ENCODE measurements at places on chromosomes 7 and 10.
A peak's percentile ranks its signal among the peaks of the same experiment; 100 is the strongest.

DNA sequence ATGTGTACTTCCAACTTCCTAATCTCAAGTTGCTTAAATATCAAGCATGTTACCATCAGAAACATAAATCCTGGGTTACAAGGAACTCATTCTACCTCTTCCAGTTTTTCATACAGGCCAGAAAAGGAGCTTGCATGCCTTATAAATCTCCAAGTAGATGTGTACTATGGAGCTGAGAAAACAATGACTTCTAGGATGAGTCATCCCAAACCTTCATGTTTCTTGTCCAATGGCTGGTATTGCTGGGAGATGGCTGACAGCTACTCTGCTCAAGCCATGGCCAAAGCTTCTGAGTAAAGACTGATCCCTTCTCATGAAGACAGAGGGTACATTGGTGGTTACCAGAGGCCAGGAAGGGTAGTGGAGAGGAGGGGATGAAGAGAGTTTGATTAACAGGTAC is 8.6 kb downstream of the RAPGEF5 start:
- DNase-seq = no peak

DNA sequence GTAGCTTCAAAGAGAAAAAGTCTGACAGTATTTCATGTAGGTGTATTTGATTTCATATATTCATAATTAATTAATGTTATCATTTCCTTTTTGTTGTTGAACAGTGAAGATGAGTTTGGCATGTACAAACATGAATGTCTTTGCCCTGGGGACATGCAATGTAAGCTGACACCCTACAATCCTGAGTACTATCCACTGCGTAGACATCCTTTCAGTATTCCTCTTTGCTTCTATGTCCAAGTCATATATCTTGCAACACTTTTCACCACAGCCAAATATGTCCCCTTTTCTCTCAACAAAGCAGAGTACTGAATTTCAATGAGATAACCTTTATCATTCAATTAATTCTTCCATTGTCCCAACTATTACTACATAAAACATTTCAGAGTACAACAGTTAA is 93.6 kb downstream of the GPR37 start:
- no peak for DNase-seq

DNA sequence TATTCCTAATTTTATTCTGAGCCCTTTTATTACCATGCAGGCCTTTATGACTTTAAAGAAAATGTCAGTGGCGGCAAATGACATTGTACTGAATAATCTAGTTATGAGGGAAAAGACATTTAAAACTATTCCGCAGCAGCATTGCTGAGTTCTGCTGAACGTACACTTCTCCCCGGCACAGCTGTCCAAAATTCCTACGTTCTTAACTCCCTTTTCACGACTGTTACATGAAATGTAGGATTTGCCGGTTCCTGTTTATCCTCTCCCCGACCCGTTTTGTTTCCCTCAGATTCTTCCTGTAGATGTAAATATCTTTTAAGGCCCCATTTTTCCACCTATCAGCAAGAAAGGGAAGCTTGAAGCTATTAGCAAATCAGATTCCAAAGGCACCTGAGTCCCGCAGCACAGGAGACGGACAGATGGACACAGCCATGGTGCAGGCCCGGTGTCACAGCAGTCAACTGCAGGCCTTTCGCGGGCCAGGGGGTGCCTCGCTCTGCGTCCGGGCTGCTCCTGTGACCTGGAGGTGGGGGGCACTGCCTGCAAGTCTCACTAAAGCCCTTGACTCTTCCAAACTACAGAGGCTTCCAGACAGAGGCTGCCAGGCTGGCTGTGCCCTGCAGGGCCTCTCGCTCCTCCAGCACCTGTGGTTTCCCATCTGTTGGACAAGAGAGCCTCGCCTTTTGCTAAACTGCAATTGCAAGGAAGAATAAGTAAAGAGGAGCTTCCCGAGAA is 485.0 kb upstream of the MGMT start:
- DNase-seq = no peak

DNA sequence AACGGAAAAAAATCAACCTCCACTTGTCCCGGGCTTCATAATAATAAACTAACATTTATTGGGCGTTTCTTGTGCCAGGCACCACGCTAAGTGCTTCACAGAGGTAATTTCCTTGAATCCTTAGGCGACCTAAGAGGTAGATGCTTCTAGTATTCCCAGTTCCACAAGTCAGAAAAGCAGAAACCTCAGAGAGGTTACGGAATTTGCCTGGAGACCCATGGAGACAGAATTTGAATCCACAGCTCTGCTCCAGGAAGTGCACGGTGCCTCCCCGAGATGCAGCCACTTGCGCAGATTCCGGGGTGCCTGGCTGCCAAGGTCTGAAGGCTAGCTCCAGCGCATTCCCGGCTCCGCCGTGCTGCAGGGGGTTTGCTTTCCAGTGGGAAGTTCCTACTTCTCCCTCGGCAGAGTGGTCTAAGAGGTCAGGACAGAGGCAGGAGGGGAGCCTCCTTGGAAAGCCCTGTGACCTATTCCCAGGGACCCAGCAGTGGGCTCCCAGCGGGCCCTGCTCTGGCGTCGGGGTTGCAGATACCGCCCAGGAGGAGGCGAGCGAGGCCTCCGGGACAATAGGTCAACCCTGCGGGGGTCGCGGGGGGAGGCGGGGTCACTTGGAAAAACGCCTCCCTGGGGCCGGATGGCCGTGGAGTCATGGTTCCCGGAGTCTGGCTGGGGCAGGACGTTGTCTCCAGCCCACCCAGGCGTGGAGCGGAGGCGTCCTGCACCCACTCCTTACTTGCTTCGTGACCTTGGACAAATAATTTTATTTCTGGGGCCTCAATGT is 10.1 kb upstream of the NKX2-3 start:
- DNase-seq = peak; percentile 88

- no peak for DNase-seq
Measured at GRCh38 chr10:15387021-15387420, 15.9 kb upstream of the FAM171A1 start.

DNA sequence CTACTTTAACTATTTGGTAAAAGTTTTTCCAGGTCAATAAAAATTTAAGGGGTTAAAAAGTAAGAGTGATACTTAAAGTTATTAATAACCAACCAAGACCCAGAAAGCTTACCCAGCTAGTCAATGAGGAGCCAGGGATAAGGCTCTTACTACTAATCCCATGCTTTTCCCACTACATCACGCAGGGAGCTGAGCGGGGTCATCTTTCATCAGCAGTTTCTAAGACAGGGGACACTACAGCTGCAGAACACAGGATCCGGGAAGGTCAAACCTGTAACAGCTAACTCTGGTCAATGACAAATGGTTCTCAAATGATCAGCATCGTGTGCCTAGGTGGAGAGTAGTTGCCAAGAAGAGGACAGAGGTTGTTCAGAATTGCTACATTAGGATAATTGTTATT is 65.1 kb downstream of the RSU1 start:
- no peak for DNase-seq

DNA sequence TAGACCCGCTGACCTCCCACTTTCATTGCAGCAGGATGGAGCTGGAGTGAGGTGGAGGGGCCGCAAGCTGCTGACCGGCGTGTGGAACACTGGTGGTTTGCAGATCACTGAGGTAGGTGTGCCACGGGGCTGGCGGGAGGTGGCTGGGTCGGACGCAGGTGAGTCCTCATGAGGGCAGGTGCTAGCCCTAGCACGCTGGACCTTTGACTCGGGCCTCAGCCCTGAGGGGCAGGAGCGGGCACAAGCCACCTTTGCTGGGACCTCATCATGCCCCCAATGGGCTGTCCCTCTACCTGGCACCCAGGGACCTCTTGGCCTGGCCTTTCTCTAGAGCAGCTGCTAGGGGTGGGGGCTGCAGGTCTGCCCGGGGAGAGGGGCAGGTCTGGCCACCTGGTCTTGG is 93.3 kb downstream of the ZMIZ1 start:
- no peak for DNase-seq

GRCh38 chr10:35813219-35813618 is 171.1 kb upstream of the FZD8 start:
- no peak for DNase-seq

GRCh38 chr7:22611758-22612079 is 111.7 kb upstream of the STEAP1B start:
- DNase-seq = no peak

DNA sequence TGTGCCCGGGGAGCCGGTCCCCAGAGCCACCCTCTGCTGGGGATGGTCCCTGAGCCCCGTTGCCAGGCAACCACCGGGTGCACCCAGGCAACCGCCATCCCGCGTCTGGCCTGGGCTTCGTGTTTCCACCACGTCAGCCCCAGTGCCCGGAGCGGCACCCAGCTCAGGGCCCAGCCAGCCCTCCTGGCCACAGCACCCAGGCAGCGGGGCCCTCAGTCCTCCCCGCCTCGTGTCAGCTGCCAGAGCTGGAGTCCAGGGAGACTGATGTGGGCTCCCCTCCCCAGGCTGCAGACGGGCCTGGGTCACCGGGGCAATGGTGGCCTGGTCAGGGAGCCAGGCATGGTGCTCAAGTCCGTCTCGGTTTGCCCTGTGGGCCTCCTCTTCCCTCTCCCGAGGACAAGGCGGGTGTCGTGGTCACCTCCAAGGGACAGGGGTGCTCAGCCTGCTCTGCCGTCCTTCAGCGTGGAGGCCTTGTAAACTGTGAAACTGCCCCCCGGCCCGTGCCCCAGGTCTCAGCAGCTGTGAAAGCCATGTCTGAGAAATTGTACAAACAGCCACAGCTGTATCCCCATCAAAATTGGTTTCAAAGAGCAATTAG is 72.5 kb downstream of the MICALL2 start:
- DNase-seq = no peak

GRCh38 chr7:124649397-124650014 is 116.1 kb downstream of the GPR37 start:
- no peak for DNase-seq

DNA sequence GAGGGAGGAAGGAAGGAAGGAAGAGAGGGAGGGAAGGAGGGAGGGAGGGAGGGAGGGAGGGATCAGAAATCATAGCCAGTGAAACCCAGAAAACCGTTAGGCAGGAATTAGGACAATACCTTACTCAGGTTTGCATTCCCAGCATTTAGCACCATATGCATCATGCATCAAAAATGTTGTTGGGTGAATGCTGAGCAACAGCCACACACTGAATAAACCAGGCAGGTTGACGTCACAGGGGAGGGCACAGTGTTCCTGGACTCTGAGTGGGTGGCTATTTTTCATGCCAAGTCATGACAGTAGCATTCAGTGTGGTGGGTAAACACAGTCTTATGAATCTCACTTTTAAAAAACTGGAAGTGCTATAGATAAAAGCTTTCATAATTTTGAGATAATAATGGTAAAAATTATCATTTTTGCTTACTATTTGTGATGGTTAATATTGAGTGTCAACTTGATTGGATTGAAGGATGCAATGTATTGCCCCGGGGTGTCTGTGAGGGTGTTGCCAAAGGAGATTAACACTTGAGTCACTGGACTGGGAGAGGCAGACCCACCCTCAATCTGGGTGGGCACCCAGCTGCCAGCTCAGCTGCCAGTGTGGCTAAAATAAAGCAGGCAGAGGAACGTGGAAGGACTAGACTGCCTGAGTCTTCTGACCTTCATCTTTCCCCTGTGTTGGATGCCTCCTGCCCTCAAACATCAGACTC is 199.1 kb upstream of the PRKCQ start:
- no peak for DNase-seq

- no peak for DNase-seq
Measured at GRCh38 chr10:63769367-63769766, 248.2 kb downstream of the REEP3 start.

DNA sequence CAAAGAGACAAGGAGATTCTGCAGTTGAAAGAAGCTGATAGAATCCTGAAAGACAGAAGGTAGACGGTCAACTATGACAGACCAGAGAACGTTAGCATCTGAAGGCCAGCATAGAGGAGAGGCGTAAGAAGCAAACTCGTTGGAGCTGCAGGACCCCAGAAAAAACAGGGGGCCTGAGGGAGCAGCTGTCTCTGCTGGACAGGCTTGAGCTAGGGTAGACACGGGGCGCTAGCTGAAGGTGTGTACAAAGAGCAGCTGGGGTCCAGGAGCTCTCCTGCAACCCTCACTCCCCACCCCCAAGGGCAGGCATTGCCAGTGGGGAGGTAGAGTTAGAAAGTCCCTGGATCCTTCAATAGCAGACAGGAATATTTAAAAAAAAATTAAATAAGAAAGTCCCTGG is 14.6 kb upstream of the GDI2 start:
- no peak for DNase-seq

- DNase-seq = no peak
Measured at GRCh38 chr10:53997953-53998352, 803.1 kb downstream of the PCDH15 start.

DNA sequence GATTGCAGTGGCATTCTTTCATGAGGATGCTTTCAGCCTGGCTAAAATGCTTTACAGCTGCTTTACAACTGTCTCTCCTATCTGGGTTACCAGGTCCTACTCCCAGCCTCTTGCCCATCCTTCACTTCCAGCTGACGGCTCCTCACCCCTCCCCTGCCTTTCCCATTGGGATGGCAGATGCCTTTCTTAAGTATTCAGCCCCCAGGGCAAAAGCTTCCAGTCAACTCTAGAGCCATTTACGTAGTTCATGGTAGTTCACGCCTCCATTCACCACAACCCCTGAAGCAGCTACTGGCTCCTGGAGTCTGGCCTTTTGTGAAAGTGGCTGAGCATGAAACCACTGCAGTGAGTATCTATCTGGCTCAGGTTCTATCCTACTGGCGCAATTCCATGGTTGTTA is 17.2 kb upstream of the BMPER start:
- no peak for DNase-seq

GRCh38 chr7:95871075-95871848 is 98.9 kb downstream of the DYNC1I1 start:
- DNase-seq = peak; percentile 54

- no peak for DNase-seq
Measured at GRCh38 chr7:106874076-106874475, 9.0 kb downstream of the PIK3CG start.

DNA sequence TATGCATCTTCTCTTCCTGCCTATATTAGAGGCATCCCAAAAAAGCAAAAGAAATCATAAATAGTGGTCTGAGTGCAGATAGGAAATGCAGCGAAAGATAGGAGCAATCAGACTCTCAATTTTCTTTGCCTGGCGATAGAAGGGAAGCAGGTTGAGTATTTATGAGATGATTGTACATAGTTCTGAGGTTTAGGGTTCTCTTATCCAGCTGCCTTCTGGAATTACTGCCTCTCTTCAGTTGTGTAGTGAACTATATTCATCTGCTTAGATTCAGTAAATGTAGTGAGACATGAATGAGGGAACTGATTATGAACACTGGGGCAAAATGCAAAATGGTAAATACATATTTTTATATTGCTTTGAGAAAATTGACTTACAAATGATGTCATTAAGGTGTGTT is 93.0 kb upstream of the CYP26C1 start:
- DNase-seq = no peak

- DNase-seq = no peak
Measured at GRCh38 chr10:36802490-36803153, 322.8 kb upstream of the ANKRD30A start.
